NAMALWA (cell line): ENCODE measurements at places on chromosomes 7 and 10.

GRCh38 chr7:42671627-42672026 is 240.2 kb downstream of the C7orf25 start:
- no peak for DNase-seq

DNA sequence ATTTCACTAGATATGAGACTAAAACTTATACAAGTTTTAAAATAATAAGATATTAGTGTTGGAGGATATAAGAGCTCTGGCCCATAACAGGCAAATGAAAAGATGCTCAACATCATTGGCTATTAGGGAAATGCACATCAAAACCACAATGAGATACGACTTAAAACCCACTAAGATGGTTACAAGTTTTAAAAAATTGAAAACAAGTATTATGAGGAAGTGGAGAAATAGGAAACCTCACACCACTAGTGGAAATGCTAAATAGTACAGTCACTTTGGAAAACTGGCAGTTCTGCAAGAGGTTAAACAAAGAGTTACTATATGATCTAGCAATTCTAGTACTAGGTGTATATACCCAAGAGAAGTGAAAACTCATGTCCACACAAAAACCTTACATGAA is 17.2 kb downstream of the PANK1 start:
- DNase-seq, result no peak

DNA sequence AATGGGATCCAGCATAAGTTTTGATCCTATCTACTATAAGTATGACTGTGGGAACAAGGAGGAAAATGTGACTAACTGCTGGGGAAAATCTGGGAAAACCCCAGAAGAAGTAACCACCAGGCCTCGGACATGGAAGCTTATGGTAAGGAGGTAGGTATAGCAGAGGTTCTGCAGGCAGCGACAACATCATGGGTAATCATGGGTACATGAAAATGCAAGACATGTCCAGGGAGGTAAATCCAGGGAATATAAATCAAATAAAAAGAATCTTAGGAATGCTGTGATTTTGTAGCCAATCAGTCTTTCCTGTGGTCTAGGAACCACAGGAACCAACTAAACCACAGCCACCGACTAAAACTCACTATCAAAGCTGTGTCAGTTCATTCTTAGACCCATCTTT is 168.3 kb upstream of the NPY start:
- DNase-seq, result no peak

DNA sequence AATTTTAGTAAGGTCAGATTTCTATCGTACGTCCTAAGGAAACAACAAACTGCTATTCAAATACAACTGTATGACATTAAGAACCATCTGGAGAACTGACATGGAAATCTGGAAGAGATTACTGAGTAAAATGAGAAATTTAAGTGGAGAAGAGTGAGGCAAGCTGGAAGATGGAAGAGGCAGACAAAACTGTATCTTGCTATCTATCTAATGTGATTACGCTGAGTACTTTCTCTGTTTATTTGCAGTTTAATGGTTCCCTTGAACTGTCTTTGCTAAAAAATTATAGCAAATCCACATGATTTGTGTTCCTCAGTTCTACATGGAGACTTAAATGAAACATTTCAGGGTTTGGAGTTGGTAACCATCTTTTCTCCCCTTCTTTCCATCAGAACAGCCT is 927.1 kb upstream of the MBL2 start:
- DNase-seq, result no peak

DNA sequence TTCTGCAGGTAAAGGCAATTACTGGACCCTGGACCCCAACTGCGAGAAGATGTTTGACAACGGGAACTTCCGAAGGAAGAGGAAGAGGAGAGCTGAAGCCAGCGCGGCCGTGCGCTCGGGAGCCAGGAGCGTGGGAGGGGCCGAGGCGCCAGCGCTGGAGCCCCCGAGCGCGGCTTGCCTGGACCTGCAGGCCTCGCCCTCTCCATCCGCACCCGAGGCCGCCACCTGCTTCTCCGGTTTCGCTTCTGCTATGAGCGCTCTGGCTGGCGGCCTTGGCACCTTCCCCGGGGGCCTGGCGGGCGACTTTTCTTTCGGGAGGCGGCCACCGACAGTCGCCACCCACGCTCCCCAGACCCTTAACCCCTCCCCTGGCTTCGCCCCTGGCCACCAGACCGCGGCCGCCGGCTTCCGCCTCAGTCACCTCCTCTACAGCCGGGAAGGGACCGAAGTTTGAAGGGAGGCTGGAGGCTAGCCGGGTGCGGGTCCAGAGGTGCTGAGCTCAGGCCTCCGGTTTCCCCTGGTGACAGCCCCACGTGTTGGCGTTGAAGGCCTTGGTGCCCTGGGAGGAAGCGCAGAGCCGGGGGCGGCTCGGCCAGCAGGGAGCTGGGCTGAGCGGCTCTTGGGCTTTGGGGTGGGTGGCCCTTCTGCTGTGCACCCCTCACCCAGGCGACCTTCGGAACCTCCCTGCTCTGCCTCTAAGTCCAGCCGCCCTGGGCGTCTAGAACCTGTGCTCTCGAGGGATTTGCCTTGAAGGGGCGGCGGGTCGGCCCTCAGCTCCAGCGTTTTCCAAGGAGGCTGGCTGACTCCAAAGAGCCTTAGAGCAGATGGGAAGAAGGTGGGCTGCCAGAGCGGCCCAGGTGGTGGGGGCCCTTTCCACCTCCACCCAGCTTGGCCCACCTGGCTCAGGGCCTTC is 1.8 kb downstream of the FOXI2 start:
- no peak for DNase-seq

DNA sequence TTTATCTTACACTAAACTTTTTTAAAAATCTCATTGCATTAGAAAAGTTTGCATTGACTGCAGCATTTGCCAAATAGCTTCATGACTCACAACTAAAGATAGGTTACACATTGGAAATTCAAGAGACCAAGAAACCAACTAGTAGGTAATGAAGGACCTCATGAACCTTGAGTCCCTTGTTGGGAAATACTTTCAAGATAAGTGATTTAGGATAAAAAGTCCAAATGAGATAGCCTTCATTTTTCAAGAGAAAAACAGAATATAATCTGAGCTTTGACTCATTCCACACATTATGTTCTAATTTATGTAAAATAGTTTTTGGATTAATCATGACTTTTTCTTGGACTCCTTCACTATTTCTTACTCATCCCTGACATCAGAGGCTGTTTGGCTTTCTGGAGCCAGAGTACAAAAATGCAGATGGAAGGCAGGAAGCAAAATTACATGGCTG is 13.1 kb upstream of the LIPF start:
- DNase-seq, result no peak

DNA sequence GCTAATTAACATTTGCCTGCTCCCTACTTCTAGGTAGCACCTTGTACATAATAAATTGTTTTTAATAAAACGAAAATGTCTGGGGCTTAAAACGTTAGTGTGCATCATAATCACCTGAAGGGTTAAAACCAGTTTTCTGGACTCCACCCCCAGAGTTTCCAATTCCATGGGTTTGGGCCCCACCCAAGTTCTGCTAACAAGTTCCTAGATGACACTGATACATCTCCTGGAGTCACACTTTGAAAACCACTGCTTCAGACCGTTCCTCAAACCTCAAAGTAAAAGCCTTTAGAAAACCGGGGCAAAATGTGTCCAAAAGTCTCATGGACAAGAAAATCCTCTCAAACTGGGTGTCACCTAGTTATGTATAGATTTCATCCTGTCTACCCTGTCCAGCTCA is 9.3 kb downstream of the OSBPL3 start:
- DNase-seq, result no peak

GRCh38 chr7:21920936-21921335 is 24.8 kb downstream of the CDCA7L start:
- DNase-seq, result no peak

DNA sequence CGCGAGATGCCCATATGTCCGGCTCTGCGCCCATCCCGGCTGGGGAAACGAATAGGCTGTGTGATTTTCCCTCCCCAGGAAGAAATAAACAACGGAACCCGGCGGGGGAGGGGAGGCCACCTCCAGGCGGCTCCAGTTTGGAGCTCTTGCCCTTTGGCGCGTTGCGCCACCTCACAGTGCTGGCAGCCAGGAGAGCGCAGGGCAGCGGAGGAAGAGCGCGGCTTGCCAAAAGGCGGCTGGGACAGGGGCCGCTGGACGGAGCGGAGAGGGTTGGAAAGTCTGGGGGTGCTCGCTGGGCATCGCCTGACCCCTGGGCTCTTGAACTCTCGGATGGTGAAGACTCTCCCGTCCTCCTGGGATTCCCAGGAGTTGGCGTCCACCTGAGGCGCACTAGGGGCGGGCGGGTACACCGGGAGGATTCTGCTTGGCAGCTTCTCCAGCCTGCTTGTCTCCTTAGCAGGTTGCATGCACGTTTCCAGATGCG is 5.3 kb upstream of the NEUROG3 start:
- no peak for DNase-seq

DNA sequence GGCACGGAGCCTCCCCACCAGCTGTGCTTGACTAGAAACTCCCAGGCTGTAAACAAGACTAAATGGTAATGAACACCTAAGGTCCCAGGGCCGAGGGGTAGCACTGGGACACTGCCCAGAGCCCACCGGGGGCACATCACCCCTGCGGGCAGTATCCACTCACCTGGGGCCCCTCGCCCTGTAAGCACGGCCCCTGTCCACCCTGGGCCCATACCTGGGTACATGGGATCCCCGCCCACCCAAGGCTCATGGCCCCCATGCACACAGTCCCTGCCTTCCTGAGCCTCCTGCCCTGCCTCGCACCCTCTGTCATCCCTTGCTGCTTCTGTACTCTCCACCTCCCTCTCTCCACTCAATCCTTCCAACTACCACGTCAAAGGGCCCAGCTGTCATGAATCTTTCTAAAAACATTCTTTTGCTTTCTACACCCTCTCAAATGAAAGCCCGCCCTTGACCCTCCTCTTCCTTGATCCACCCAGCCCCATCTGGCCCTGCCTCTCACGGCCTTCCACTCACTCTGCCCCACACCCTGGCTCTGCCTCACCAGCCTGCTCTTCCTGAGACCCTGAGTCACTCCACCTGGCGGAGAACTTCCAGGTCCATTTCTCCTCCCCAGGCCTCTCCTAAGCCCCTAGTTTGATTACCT is 173.1 kb downstream of the PARD3 start:
- no peak for DNase-seq

DNA sequence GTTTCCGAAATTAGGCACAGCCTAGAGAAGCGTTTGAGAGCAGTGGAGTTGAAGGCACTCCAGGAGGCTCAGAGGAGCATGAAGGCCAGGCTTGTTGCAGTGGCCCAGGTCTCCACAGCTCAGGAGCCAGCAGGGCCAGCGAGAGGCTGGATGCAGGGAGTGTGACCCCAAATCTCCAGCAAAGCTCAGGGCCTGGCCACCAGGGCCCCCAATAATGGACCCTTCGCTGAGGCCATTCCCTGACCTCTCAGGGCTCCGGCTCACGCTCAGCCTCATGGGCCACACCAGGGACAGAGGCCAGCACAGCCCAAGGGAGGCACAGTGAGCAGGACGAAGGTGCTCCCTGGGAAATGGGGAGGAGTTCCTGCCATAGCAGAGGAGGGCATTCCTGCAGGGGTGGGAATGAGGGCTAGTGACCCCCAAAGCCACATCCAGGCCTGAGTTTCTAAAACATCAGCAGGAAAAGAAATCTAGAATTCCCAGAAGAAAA is 47.5 kb downstream of the EBF3 start:
- DNase-seq, result no peak

DNA sequence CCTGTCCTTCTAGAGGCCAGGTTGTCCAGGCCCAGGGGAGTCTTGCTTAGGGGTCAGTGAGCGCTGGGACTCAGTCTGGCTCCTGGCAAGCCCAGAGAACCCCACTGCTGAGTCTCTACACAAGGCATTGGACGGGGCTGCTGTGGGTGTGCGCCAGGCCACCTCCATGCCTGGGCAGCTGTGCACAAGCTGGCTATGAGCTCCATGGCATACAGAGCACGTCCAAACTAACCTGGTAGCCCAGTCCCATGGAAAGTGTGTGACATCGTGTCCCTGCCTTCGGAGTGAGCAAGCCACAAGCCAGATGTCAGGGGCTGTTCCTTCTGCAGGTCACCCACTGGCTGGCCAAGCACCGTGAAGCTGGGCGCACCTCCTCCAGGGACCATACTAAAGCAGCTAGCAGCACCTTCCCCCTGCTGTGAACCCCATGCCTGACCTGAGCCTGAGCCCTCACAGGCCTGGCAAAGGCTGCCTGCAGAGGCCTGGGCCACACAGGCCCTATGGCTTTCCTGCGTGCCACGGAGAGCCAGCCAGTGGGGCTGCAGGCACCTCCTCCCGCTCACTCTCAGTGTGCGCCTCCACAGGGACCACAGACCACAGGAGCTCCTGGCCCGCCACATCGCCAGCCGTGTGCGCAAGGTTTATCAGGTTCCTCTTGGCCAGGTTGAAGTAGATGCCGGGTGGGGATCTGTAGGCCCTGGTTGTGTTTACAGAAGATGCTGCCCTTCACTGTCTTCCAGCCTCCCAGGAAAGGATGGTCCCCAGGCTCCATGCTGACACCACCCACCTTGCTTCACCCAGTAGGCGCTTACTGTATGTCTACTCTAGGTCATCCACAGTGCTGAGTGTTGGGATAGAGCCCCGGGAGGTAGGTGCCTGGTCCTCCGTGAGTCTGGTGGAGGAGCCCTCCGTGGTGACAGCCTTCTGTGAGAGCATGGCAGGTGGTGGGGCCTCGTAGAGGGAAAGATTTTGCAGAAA is 219.7 kb downstream of the EBF3 start:
- DNase-seq, result no peak

- DNase-seq, result no peak
Measured at GRCh38 chr7:116527521-116527920, 2.7 kb downstream of the CAV1 start.

DNA sequence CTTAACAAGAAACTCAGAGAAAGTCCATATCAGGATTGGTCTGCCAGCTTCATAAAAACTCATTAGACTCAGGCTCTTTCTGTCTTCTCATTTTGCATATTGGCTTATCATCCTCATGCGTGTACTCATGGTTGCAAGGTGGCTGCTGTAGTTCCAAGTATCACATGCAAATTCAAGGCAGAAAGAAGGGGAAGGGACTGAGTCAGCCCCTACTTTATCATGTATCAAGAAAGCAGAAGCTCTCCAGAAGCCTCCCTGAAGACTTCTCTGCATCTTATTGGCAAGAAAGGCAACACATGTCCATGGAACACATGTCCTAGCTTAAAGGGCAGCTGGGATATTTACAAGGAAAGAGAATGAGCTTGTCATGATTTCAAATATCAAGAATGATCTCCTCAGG is 19.4 kb upstream of the EZH2 start:
- DNase-seq, result no peak

DNA sequence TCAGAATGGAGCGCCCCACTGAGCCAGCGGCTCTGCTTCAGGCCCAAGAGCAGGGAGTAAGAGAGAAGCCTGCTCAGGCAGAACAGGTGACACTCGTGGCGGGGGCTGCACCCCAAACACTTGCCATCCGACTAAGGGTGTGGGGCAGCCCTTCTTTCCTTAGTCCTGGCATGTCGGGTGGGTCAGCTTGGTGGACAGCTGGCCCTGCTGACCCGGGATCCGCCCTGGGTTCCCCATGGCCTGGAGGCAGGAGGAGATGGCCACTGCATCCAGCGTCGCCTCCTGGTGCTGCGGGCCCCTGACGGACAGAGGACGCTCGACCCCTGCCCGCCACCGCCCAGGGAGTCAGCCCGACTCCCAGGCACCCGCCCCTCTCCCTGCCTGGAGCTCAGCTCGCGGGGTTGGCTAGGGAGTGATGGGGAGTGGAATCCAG is 1.2 kb upstream of the PAOX start:
- no peak for DNase-seq

GRCh38 chr7:27478084-27478483 is 184.6 kb downstream of the HIBADH start:
- DNase-seq, result no peak
